ENCODE measurements at places on chromosomes 5 and 9.

DNA sequence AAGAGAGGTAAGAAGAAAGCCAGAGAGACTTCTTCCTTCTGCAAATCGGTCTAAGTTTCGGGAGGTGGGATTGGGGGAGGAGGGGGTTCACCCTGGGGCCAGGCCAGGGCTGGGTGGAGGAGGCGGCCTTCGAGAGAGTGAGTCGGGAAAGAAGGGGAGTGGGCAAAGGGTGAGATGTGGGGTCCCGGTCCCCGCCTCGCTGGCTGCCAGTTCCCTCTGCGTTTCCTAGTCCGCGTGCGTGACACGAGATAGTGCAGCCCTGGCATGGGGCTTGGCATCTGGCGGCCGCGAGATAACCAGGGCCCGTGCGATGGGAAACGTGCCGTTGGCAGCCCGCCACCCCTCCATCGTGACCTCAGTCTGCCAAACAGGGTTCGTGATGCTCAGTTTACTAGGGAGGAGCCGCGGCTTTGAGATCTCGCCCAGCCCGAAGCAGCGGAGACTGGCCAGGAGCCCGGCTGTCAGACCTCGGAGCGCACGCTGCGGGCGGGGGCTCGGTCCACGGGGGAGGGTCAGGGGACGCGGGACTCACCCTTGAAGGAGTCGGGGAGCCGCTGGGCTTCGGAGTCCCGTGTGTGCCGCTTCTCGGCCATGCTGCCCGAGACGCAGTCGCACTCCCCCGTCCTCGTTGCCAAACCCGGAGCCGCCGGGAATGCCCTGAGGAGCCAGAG, at the start of gene STOM:
Gene STOM, minus strand, starts transcription at position 656 of the 671 bp plus-strand sequence. Its CDS starts 63 bp downstream, at position 593.
- DNase-seq = peak; percentile 62

DNA sequence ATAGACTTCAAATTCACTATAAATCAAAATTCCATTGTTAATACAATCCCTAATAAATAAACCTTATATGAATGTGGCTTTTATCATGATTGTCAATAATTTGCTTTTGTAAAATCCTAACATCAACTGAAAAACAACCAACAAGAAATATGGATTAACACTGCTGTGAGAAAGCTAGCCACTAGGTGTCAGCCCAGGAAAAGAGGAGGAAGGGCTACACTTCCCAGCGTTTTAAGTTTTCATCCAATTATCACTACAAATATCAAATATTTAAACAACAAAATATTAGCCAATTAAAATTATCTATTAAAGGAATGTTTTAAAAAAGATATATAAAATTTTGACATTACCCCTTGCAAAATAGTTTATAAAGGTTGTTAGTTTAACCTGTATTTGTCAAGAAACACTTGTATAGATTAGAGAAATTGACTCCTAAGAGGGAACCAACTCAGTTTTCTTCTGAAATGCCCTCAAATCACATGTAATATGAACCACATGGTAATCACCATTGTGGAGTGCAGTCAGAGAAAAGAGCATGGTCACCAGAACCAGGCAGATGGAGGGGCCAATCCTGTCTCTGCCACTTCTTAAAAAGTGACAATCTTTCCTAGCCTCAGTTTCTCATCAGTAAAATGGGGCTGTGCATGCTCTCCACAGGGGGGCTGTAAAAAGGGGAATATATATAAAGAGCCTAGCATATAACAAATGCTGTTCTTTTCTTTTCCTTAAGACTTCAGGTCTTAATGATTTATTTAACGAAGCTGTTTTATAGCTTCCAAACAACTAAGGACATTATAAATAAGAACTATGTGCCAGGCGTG, 188.2 kb downstream of the CRB2 start:
- DNase-seq = peak; percentile 40

DNA sequence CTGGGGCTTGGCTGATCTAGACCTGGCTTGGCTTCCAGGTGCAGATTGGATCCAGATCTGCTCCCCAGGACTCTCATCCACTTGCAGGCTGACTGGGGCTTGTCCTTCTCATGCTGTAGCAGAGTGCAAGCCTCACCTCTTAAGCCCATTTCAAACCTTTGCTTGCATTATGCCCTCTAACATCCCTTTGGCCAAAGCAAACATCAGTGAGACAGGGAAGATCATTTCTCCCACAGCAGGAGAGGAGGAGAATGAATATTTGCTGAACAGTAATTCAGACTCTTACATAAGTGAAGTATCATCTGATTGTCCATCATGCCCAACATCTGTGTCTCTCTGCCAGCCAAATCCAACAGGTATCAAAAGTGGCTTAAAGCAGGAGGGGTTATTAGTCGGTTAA, 194.9 kb downstream of the C9orf152 start:
- no peak for DNase-seq

- DNase-seq = no peak
These were observed 15.7 kb downstream of the LPCAT1 start for GRCh38 chr5:1507961-1508658.

GRCh38 chr9:135941288-135941995, 19.7 kb downstream of the UBAC1 start:
- DNase-seq = no peak

GRCh38 chr5:153831973-153832372, 206.7 kb downstream of the FAM114A2 start:
- DNase-seq = no peak

DNA sequence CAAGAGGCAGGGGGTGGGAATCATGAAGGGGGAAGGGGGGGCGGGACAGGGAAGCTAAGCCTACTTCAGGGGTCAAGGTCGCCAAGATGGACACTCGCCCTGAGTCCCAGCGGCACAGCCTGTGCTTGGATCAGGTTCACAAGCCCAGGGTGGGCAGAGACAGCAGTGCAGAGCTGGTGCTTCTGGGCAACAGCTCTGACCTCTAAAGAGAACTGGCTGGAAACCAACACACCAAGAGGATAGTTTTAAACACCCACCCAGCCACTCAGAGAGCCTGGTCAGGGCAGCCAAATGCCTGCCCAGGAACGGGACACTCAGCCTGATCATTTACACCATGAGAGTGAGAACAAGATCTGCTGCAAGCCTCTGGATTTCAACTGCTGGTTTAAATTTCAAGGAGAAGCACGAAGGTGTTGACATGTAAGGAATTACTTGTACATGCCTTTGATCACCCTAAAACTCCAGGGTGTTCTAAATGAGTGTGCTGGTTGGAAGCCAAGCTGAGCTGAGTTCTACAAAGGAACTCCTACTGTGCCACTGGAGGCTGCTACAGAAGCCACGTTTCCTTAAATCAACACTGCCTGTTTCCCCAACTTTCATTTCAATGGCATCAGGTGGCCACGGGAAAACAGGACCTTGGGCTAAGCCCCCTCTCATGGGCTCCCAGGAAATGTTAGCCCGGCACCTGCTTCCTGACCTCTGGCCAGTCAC, 91.5 kb downstream of the TTLL11 start:
- no peak for DNase-seq

DNA sequence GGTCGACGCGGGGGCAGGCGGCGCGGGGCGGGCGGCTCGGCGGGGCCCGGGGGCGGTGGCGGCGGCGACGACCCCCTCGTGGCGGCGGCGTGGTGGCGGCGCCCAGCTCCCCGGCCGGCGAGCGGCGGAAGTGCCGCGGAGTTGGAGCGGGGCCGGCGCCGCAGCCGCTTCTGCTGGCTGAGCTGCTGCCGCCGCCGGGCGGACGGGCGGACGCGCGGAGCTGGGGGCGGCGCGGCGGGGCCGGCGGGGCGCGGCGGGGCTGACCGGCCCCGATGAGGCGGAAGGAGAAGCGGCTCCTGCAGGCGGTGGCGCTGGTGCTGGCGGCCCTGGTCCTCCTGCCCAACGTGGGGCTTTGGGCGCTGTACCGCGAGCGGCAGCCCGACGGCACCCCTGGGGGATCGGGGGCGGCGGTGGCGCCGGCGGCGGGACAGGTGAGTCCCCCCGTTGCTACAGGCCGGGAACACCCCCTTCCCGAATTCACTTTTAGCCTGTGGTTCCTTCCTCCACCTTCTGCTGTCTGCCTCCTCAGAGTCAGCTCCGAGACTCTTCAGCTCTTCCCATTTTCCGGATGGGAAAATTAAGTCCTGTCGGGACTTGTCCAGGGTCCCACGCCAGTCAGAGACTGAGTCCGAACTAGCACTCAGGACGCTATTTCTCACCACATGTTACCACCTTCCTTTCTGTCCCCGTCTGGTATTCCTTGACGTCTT, at the start of gene GALNT10:
Gene GALNT10, plus strand, starts transcription at position 139 of the 710 bp plus-strand sequence. Its CDS starts 134 bp downstream, at position 273.
- peak; percentile 60 for DNase-seq

DNA sequence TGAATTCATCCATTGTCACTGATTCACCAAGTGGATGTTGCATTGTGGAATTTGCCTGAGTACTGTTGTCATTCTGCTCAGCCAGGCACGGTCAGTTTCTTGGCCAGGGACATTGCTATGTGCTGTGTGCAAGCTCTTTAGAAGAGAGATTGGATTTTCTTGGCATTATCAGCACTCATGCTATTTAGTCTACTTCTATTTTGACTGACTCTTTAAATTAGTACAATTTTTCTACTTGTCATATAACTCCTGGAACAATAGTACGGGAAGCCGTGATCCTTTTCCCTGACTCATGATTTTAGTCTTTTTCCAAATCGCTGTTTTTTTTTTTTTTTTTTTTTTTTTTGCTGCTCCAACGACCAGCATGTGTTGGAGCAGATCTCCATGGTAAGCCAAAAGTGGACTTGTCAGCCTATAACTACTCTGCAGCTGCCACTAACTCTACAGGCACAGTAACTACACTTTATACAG, 129.7 kb downstream of the CDC42SE2 start:
- no peak for DNase-seq

GRCh38 chr9:90774682-90775081, 26.9 kb upstream of the SYK start:
- DNase-seq = no peak

- no peak for DNase-seq
These were observed 78.0 kb downstream of the NRG2 start for GRCh38 chr5:139964994-139965565.

GRCh38 chr9:2229109-2229721, 214.1 kb downstream of the SMARCA2 start:
- DNase-seq = no peak

DNA sequence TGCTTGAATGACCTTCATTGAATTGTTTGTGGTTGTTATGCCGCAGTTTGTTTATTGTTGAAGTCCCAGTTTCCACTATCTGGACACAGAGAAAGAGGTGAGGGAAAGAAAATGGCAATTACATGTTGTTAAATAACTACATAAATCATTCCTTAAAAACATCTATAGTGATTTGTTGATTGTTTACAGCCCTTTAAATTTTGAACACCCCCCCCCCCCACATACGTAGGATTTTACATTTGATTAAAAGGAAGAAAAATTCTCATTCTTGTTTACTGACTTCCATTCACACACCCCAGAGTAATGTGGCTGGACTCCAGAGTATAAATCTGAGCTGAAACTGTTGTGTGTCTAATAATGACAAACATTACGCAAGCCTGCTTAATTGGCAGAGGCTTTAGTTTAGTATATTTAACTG, 87.1 kb upstream of the FAM174A start:
- DNase-seq = no peak

GRCh38 chr9:136024286-136024685, 63.1 kb upstream of the UBAC1 start:
- DNase-seq = no peak

DNA sequence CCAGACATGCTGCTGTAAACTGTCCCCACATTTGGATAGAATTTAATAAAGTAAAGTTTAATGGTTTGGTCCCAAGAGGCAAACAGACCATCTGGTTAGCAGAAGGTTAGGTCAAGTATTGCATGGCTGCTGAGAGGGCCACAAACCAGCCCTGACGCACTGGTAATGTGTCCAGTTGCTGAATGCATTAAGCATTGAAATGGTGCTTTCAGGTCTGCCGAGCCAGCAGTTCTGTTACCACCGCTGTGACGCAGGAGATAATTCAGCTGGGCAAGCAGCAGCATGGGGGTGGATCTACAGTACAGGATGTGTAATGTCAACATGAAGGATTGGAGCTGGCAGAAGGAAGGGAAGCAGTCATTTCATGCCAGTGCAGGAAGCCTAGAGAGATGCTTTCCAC, 16.0 kb downstream of the ZNF462 start:
- DNase-seq = no peak

DNA sequence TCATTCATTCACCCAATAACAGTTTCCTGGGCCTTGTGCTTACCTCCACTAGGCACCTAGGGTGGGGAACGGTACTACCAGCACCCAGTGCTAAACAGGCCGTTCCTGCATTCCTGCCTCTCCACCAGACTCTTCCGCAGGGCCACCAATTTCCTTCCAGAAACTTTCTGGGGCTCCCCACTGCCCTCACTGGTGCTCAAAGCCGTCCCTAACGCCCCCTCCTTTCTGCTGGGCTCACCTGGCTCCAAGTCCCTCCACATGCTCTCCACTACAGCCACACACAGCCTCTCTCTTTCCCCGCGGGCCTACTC, 1.4 kb downstream of the PHF19 start:
- DNase-seq = no peak

- no peak for DNase-seq
These were observed 21.4 kb upstream of the OTULINL start for GRCh38 chr5:14560091-14560595.
